Stimulated activated CD4-positive, alpha-beta T cell treated with anti-CD3 and anti-CD28 coated beads, Interleukin-1b, Interleukin-23, amount 100 ng/mL, for 1 hour (primary cell): ENCODE measurements at places on chromosomes 5 and 9.

- no peak for DNase-seq
Observed at GRCh38 chr9:86186696-86187095, 72.8 kb downstream of the C9orf153 start.

DNA sequence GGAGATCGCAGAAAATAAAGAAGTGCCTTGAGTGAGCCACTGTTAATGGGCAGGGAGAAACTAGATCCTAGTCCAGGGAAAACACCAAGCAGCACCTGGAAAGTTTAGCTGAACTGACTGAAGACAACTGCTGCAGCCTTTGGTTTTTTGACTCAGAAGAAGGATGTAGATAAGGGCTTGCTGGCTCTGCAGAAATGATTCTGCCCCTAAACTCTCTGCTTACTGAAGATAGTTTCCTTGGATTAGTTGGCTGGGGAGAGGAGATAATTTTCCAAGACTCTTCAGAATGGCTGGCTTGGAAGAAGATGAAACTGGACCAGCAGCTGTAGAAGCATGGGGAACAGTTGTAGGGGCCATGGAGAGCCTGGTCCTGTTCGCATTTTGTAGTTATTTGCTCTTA is 471.8 kb downstream of the KDM4C start:
- DNase-seq = no peak

GRCh38 chr5:54556141-54556540 is 38.6 kb downstream of the SNX18 start:
- DNase-seq = no peak

DNA sequence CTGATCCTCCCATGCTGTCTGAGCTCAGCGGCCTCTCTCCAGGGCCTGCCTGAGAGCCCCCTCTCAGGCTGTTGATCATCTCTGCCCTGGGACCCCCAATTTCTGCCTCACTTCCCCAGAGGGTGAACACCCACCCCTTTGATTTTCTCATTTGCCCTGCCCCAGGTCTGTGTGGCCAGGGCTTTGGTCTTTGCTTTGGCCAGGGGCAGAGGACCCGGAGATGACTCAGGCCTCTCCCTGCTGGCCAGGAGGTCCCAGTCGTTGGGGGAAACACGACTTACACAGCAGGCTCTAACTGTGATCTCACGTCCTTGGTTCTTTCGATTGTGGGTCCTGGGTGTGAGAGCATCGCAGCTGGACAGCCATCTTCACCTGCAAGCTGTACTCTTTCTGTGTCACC is 1.1 kb upstream of the ADAMTS2 start:
- DNase-seq = no peak

DNA sequence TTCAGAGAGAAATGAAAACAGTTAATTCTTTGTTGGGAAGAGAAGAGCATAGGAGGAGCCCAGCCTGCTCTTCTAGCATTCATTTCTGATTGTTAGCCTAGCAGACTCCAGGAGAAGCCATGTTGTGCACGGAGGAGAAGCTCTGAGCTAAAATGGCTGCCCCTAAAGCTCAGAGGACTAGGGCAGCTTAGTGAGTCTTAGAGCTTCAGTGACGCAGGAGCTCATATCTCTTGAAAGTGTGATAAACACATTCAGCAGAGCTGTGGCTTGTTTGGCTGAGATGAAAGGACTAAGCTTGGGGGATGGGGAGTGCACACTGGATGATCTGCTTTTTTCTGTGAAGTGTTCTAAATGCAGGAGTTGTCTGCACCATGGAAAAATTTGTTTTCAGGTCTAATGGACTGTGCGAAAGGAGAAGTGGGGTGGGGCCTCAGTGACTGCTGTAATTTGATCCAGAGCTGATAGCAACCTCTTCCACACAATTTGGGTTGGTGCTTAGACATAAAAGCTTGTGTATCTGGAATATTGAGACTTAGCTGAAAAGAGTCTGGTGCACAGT is 58.5 kb downstream of the ZNF462 start:
- DNase-seq = no peak

DNA sequence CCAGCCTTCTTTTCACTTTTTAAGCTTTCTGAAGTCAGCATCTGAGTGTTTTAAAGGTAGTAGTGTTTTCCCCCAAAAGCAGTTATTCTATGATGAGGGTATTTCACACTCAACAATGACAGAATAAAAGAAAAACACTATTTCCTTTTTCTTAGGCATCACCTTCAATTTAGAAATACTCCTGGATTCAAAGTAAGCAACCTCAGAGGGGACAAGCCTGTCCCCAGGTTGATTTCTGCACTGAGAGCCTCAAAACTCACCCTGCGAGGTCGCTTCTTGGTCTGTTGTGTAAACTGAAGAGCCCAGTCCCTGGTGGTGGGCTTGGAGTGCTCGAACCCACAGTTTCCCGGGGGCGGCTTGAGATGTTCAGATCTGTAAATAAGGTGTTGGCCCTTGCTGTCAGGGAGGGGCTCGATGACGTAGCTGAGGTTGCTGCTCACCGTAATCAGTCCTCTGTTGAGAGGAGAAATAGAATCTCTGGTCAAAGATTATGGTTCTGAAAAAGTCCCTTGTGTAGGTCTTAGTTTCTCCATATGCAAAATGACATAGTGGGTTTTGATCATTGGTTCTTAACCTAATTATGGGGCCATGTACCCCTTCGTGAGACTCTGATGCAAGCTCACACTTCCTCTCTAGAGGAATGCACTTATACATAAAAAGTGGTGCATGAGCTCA is 55.9 kb downstream of the ADAM19 start:
- no peak for DNase-seq

- DNase-seq = no peak
Observed at GRCh38 chr5:102153003-102153759, 142.9 kb downstream of the SLCO4C1 start.

DNA sequence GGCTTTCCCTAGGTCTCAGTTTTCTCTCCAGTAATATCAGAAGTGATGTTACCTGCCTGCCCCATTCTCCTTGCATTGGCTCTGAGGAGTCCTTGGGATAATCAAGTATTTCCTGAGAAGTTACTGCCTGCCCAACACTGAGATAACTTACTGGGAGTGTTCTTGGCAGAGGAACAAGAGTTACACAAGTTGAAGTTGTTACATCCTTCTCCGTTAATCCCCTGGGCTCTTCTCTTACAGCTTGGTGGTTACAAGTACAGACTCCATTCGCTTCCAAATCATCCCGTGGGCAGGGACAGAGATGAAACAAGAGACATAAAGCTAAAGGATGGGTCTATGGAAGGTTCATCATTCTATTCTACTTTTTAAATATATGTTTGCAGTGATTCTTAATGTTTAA is 74.1 kb upstream of the SAP30L start:
- no peak for DNase-seq

- no peak for DNase-seq
Observed at GRCh38 chr5:87851603-87852002, 417.0 kb downstream of the TMEM161B start.

GRCh38 chr9:97419309-97419867 is 7.5 kb downstream of the TDRD7 start:
- DNase-seq = no peak

DNA sequence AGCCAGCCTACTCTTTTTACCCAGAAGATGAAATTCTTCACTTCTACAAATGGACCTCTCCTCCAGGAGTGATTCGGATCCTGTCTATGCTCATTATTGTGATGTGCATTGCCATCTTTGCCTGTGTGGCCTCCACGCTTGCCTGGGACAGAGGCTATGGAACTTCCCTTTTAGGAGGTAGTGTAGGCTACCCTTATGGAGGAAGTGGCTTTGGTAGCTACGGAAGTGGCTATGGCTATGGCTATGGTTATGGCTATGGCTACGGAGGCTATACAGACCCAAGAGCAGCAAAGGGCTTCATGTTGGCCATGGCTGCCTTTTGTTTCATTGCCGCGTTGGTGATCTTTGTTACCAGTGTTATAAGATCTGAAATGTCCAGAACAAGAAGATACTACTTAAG is 16.6 kb downstream of the OCLN start:
- no peak for DNase-seq

DNA sequence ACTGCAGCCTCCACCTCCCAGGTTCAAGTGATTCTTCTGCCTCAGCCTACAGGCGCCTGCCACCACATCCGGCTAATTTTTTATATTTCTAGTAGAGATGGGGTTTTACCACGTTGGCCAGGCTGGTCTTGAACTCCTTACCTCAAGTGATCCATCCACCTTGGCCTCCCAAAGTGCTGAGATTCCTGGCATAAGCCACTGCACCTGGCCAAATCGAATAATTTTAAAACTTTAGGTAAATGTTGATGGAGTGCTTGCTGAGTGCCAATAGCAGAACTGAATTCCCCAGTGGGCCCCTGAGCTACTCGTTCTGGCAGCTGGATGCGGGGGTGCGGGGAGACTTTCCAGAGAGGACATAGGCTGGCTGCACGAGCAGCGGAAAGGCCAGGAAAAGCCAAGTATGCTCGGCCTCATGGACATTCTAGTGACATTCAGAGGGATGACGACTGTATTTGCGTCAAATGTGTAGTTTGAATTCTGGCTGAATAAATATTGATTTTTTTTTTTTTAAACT is 16.8 kb downstream of the TRAF2 start:
- DNase-seq = no peak

- DNase-seq = no peak
Observed at GRCh38 chr9:132026932-132027585, 52.6 kb downstream of the MED27 start.

- no peak for DNase-seq
Observed at GRCh38 chr5:14416621-14417275, 164.8 kb upstream of the OTULINL start.

GRCh38 chr9:87812375-87813118 is 70.1 kb upstream of the SPATA31E1 start:
- peak; percentile 12 for DNase-seq

DNA sequence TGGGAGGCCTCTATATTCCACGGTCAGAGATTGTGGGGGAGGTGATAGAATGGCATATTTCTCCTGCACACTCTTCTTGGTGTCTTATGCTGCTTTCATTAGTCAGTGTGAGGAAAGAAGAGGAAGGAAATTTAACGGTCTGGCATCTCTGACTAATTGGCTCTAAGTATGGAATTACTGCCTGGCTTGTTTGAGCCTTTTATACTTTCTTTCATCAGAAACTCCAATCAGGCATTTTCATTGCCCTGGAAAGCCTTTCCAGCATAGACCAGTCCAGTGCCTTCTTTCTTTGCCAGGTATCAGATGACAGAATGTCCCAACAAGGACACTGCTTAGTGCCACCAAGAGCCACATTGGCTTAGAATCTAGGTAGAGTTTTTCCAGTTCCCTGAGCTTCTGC is 30.2 kb downstream of the CYSTM1 start:
- no peak for DNase-seq

DNA sequence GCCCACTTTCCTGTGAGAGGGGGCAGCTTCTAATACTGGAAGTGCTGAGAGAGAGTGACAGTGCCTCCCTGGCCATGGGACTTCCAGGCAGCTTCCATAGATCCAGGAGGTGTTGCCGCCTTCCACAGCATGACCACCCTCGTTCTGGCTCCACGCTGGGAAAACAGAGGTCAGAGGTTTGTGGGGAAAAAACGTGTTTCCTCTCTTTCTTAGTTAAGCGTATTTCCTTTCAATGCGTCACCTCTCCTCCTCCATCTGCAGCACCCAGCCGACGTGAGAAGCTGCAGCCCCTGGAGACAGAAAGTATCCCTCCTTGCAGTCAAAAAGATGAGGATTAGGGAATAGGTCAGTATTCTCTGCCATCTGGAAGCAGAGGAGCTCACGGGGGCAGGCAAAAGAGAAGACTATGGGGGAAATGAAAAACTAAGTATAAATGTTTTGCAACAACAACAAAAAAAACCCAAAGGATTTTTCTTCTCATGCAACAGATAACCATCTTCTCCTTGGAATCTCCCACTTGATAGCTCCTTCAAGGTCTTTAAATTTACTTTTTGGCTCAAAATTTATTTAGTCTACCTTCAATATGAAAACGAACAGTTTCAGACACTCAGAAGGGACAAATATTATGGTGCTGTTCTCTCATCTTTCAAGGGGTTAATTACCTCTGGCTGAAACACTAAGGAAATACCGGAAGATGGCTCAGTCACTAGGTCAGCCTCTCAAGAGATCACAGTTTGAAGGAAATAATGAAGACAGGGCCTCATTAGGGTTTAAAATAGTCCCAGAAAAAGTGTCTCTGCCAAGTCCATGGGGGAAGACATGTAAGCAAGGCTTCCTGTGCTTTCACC is 38.0 kb downstream of the MTMR12 start:
- DNase-seq = no peak

DNA sequence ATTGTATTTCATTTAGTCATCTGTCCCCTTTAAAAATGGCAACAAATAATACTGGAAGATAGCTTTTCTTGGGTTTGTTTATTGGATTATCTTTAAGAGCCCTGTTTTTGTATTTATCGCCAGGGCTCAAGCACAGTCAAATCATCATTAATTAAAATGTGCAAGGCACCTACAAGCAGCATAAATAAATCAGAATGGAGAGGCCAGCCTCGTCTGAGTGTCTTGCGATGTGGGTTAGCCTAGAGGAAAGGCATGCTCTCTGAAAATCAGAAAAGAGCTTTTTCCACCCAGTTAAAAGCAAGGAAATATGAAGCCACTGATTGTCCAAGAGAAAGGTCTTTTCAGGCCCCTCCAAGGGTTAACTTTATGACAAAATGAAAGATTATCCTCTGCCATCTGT is 31.8 kb downstream of the ZFAND5 start:
- DNase-seq = no peak

- DNase-seq = no peak
Observed at GRCh38 chr5:68548959-68549676, 333.6 kb downstream of the PIK3R1 start.

- DNase-seq = no peak
Observed at GRCh38 chr9:85533538-85533937, 208.2 kb downstream of the AGTPBP1 start.

DNA sequence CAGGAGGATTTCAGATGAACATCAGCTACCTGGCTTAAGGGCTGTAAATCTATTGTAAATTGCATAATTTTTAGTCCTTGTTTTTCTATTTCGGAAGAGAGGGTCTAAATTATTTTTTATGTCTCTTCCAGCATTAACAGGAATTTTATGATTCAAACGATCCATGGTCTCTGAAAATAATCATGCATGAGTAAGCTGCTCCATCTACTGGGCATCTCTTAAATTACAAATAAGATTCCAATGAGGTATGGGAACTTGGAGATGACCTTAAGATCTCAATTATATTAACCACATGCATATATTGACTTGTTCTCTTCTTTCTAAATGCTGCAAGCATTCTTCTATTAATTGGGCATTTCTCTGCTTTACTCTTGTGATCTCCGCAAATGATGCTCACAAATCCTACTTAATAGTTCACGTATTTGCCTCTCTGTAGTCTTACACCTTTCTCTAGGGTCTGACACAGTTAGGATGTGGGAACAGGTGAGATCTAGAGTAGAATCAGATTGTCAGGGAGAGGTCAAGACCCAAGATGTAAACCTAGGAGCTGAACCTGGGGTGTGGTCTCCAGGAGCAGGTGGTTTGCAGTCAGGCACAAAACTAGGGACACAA is 86.9 kb downstream of the NUDT12 start:
- DNase-seq = no peak

- DNase-seq = no peak
Observed at GRCh38 chr5:41507501-41507900, 2.9 kb downstream of the PLCXD3 start.

GRCh38 chr9:31536471-31536870 is 848.0 kb upstream of the ACO1 start:
- no peak for DNase-seq

- no peak for DNase-seq
Observed at GRCh38 chr5:63398346-63398745, 563.9 kb downstream of the HTR1A start.

- DNase-seq = no peak
Observed at GRCh38 chr9:114684036-114684435, 2.0 kb upstream of the TEX48 start.

- DNase-seq = no peak
Observed at GRCh38 chr5:161096581-161096980, 244.6 kb upstream of the ATP10B start.

GRCh38 chr9:5593904-5594303 is 35.0 kb upstream of the RIC1 start:
- no peak for DNase-seq

- DNase-seq = no peak
Observed at GRCh38 chr5:140113180-140113698, 670 bp upstream of the PURA start.
